ENCODE measurements at places on chromosomes 3 and 15.

DNA sequence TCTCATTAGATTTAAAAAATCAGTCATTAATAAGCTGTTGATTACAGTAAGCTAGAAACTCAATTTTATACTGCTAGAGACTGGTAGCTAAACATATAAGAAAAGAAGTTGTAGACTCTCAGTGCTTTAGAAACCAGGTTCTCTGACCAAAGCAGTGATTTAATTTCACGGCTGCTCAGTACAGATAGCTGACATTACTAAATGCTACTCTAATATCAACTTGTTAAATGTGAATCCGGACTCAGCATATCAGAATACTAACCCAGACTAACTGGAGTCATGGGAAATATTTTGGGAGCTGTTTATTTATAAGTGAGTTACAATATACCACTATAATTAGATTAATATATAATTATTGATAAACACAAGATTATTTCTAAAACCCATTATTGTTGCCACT lies 80.4 kb downstream of the NEDD4 start:
- no peak for DNase-seq

DNA sequence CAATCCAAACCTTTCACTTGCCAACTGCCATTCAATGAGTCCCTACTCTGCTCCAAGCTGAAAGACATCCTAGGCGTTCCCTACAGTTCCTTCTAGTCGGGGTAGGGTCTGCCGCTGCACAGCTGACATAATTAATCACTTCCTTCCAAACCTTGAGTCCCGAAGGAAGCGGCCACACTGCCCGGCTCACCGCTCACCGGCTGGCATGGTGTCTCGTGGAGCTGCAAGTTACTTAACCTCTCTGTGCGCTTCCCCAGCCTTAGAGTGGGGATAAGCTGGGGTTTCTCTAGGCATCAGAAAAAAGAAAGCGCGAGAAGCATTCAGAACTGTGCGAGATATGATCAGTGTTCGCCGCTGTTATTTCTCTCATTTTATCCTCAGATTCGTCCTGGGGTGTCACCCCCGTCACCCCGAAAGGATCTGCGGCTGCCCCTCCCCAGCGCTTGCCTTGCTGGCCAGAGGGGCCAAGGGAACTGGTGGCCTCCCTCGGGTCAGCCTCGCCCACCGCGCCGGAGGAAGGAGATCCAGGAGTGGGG lies 748 bp downstream of the MRPS25 start:
- DNase-seq: no peak

DNA sequence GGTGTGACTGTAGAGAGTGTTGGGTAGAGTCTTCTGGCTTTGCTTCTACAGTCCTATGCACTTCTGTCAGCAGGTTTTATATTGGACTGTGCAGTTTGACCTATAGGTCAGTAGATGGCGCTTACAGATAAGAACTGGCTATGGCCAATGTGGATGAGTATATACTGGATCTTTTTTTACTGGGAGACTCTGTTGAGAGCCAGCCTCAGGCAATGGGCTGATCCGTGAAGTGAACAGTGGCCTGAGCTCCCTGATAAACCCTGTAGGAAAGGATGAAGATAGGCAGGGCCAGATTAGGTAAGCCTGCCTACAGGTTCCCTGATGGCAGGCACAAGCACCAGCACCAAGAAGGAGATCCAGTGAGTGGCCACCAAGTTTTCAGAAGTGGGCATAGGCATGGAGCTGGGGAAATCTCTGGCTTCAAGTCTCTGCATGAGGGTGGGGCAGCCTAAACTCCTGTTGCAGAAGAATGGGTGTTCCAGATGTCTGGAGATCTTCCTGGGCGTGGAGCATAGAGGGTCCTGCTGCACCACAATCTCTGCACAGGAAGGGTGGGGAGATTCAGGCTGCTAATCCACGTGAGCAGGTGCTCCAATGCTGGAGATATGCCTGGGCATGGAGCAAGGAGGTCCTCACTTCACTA lies 326.0 kb upstream of the SGO1 start:
- peak; percentile 12 for DNase-seq

- DNase-seq: no peak
Measured at GRCh38 chr3:69568458-69568857, 170.8 kb upstream of the MITF start.

- DNase-seq: no peak
Measured at GRCh38 chr3:147669077-147669476, 259.9 kb downstream of the ZIC1 start.

DNA sequence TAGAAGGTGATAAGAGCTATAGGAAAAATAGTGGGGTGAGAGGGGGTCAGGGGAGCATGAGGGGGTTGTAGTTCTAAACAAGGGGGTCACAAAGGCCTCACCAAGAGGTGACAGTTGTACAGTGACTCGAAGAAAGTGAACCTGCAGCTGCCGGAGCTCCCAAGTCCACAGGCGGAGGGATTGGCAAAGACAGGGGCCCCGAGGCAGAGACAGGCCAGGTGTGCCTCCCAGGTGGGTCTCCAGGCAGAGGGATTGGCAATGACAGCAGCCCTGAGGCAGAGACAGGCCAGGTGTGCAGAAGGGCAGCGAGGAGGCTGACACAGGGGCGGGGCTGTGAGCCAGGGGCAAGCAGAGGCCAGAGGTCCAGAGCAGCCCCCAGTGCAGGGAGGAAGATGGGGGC lies 63.7 kb downstream of the DNAJB8 start:
- peak; percentile 11 for DNase-seq

DNA sequence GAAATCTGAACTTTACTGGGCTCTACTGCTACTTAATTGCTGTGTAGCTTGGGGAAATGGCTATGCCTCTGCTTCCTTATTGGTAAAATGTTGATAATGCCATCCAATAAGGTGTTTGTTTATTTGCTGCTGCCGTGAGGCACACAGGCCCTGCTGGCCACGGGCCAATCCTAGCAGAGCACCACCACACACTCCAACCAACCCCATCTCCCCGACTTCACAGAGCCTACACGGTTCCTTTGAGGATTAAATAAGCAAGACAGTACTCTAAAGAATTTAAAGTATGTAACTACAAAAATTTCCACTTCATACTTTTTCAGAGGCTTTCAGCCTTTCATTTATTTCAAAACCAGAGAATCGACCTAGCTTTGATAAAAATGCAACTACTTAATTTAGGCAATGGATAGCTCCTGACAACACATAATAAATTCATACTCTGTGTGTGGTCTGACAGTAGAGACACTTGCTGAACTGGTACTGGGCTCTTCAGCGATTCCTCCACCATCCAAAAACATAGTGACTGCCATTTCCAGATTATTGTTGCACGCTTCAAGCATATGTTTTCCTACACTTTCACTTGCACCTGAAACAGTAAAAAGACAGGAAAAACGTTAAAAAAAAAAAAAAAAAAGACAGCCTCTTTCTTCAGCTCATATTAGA lies 25.3 kb downstream of the UBXN7 start:
- DNase-seq: no peak

- DNase-seq: no peak
Measured at GRCh38 chr3:172201870-172202236, 162.5 kb downstream of the FNDC3B start.

- DNase-seq: no peak
Measured at GRCh38 chr15:81050805-81051204, 50.1 kb downstream of the TLNRD1 start.

- DNase-seq: peak; percentile 29
Measured at GRCh38 chr15:27486051-27486450, 515.1 kb downstream of the GABRG3 start.

- no peak for DNase-seq
Measured at GRCh38 chr3:139481116-139481515, 4.8 kb upstream of the RBP2 start.

GRCh38 chr3:23111797-23112196 lies 91.3 kb upstream of the UBE2E2 start:
- no peak for DNase-seq

DNA sequence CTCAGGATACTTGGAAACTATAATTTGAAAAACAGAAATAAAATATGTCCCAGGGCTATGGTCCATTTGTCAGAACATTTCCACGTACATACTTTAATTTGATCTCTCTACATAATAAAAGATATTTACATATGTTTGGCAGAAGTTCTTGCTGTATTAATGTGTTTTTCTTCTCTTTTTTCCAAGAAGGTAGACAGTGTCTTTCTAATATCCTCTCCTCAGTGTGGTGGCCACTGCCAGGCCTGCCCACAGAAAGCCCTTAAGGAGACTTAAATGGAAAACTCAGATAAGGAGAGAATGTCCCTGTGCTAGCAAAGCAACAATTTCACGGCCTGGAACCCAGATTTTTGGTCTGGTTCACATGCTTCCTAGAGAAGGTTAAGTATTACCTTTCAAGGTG lies 76.5 kb upstream of the ARHGEF26 start:
- no peak for DNase-seq

DNA sequence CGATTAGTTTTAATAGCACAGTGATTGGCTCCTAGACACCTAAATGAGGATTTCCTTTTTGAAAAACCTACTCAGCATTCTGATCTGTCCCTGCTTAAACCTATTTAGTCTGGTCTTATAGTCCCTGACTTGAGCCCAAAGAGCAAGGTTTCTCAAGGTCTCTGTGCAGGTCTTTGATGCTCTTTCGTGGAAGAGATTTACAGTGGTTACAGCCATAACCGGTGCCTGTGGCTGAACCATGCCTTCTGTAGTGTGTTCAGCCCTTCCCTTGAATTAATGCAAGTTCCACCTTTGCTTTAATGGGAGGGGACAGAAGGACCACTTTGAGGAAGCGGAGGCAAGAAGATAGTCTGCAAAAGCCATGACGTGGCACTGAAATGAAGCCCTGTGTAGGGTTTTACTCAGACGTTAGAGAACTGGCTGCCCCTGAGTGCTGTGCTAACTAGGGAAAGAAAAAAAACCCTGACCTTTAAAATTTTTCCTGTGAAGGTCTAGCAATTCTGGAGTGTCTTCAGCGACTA lies 43.0 kb downstream of the ZBTB38 start:
- no peak for DNase-seq

DNA sequence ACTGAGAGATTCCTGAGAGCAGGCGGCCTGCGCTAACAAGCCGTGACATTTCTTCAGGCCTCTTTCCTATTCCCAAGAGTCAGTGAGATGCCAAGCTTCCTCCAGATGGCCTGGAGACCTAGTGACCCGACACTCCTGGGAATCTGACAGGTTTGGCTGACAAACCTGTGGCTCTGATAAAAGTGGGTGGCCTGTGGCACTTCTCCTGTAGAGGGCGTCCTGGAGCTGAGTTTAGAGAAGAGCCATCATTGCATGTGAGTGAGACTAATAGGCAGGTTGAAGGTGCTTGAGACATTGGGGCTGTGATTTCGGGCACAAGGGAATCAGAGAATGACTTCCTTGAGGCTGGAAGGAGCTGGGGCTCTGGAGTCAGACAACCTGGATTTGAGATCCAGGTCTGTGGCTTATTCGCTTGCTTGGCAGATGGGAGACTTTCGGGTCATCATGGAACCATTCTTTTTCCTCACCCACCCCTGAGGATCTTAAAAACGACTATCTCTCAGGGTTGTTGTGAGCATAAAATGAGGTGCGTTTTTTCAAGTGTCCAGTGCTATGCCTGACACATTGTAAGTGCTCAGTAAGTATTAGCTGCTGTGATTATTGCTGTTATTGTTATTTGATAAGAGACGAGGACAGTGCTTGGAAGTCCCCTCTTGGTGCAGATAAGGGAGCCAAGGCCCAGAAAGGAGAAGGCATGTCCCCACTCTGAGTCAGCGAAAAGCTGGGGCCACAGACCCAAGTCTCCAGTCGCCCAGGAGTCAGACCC lies 77.2 kb downstream of the SCN10A start:
- peak; percentile 17 for DNase-seq

DNA sequence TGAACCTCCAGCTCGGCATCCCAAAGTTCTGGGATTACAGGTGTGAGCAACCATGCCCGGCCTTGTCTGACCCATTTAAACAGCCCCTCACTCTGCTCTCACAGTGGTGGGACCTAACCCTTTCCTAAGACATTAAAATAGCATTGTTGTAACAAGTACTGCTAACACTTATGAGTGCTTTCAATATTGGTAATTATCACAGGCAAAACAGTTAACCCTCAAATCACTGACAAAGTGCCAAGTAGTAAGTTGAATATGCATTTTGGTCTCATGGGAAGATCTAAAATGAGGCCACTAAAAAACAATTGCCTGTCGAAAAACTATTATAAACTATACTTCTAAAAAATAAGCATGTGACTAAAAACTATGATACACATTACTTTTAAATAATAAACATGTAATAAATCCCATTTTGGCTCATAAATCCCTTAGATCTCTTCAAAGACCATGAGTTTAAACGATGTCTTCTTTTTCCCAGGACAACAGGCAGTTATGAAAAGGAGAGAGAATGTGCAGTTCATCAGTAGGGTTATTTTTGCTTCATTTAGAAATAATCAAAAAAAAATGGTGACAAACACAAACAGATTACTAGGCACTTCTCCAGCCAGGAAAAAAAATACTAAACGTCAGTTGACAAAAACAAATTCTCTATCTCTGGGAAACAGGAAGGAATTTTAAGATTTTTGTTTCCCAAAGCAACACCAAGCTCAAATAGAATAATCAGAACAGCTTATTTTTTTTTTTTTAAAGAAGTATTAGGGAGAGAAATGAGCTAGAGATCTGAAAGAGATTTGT lies 95.4 kb downstream of the RFTN1 start:
- DNase-seq: no peak

- DNase-seq: no peak
Measured at GRCh38 chr3:122235147-122235546, 51.7 kb downstream of the CASR start.

DNA sequence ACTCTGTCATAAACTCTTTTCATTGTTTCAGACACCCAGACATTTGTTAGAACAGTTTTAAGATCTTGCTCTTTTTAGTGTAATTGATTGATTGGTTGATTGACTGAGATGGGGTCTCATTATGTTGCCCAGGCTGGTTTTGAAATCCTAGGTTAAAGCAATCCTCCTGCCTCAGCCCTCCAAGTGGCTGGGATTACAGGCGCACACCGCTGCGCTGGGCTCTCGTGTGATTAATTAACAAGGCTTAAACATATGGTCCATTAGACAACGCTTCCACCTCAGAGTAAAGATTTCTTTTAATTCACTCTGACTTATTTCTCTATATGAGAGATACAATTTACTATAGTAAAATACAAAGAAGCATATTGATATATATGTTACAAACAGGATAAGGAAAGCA lies 114.0 kb upstream of the C2CD4B start:
- DNase-seq: no peak

GRCh38 chr3:179768080-179768479 lies 115.2 kb downstream of the USP13 start:
- peak; percentile 28 for DNase-seq

GRCh38 chr3:56937580-56937979 lies 122.9 kb upstream of the SPATA12 start:
- no peak for DNase-seq

GRCh38 chr3:72679540-72680198 lies 168.6 kb downstream of the SHQ1 start:
- peak; percentile 22 for DNase-seq

GRCh38 chr3:194986208-194987043 lies 284.5 kb downstream of the XXYLT1 start:
- no peak for DNase-seq

GRCh38 chr3:64440498-64440897 lies 215.2 kb upstream of the PRICKLE2 start:
- no peak for DNase-seq

- DNase-seq: peak; percentile 36
Measured at GRCh38 chr15:58269455-58270414, 131.6 kb downstream of the AQP9 start.

Data from NCI-H345 (cell line).